ENCODE measurements at places on chromosomes 3 and 15. TPM values are rescaled to one million over a fixed set of nuclear protein-coding genes. Genes with fewer than 3 reads are reported as not detected.

DNA sequence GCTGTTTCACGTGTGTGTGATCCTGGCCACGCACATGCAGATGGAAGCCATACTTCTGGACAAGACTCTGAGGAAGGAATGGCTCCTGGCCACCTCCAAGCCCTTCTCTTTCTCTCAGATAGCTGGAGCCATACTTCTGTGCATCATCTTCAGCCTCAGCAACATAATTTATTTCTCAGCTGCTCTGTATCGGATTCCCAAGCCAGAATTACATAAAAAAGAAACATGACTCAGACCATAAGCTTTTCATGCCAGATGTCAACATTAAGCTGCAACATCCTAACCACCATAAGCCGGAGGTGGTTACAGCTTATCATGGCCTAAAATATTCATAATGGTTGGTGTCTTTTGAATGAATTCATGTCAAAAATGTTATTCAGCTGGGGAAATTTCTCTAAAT is 10.6 kb upstream of the KIF23 start:
- H3K27me3 ChIP-seq = no peaks in the 10 kb centered on the region
- H3K4me1 ChIP-seq = no peaks in the 10 kb centered on the region
- DNase-seq = no peak
- H3K27ac ChIP-seq = no peak overlapping the region
- no peaks in the 10 kb centered on the region for H3K36me3 ChIP-seq
- no peak overlapping the region for H3K4me3 ChIP-seq

GRCh38 chr15:67947254-67948039 is 106.7 kb upstream of the PIAS1 start:
- H3K27ac ChIP-seq = no peak overlapping the region
- peaks cover 24% of the 10 kb centered on the region for H3K4me1 ChIP-seq
- no peak for DNase-seq
- H3K36me3 ChIP-seq = no peaks in the 10 kb centered on the region

DNA sequence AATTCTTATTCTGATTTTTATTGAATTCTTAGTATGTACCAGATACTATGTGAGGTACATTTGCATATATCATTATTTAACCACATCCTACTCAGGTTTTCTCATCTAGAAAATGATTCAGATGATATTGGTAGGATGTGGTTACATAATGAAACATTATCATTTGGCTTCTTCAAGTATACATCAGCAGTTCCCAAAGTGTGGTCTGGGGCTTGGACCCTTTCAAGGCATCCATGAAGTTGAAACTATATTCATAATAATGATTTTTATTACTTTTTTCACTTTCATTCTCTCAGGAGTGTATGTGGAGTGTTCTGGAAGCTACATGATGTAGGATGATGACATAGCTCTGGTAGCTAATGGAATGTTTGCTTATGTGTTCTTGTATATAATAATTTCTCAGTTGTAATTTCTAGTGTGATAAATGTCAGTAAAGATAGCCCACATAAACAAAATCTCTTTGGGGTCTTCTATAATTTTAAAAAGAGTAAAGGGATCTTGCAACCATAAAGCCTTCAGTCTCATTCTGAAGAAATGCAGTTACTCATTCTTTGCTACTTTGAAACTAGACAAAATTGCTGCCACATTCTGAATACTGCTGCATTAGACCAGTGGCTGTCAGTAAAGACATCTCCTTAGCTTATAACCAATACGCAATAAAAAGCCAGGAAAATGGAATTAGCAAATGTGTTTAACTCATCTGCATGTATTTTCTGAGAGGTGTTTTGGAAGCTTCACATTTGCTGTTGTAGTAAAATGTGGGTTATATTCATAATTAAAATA is 95.8 kb downstream of the PPARG start:
- no peaks in the 10 kb centered on the region for H3K27me3 ChIP-seq
- no peak for DNase-seq
- H3K36me3 ChIP-seq = no peaks in the 10 kb centered on the region

The KBTBD12 gene
- not detected for total RNA-seq

All from ovary (tissue), 10 donors.